CD4-positive, alpha-beta T cell treated with Interleukin-10 for 1 hour (primary cell): ENCODE measurements at places on chromosomes 7 and 10.

- DNase-seq, result no peak
Measured at GRCh38 chr7:46291601-46292150, 370.6 kb upstream of the IGFBP3 start.

DNA sequence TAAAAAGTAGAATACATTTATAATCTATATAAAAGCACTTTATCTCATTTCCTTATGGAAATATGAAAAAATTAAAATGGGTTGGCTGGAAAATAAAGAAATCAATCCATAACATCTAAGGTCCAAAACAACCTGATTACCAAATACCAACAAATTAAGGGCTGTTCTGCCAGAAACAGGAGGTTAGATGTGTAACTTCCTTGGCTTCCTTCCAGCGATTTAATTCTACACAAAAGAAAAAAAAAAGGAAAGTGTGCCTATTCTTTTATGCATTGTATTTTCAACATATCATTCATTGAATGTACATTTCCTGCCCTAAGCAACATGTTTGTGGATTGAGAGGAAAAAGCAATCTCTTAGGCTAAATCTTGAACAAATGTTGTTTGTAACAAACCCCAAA lies 36.2 kb upstream of the USP6NL start:
- no peak for DNase-seq

- DNase-seq, result no peak
Measured at GRCh38 chr10:11551916-11552602, 59.4 kb downstream of the USP6NL start.

GRCh38 chr10:13844651-13845050 lies 257.9 kb downstream of the PRPF18 start:
- DNase-seq, result no peak

GRCh38 chr10:112465299-112465883 lies 18.4 kb downstream of the VTI1A start:
- no peak for DNase-seq

- DNase-seq, result no peak
Measured at GRCh38 chr10:21978191-21978862, 25.2 kb downstream of the DNAJC1 start.

DNA sequence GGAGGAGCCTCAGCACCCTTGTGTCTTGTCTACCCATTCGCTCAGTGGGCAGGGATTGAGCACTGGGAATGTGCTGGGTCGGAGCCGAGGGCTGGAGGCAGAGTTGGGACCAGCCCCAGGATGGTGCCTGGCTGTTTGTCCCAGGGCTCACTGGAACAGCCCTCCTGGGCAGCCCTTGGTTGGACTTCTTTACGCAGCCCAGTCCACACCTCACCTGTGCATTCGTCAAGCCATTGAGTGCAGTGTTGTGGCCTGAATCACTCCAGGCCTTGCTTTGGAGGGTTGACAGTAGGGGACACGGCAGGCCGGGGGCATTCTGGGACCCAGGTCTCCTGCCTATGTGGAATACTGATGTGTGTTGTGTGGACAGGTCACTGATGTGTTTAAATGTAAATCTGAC lies 229.6 kb downstream of the MGMT start:
- DNase-seq, result no peak

DNA sequence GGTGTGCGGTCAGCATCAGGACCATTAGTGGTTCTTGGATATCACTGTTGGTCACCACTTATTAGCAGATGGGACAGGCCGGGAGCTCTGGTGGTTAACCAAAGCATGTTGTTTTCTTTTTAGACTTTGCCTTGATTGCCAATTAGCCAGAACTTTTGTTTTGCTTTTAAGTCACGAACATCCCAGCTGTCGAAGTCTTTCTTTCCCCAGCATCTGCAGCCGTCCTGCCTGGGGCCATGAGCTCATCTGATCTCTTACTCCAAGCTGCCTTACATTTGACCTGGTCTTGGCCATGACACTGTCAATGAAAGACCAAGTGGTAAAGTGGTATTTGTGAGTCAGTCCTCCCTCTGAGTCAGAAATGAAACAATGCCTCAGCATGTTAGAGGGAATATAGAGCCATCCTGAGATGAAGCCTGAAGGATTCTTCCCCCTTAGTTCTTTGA lies 53.9 kb upstream of the CREB5 start:
- DNase-seq, result no peak

GRCh38 chr10:92363498-92363897 lies 72.5 kb downstream of the MARCHF5 start:
- DNase-seq, result no peak

GRCh38 chr7:137354396-137354795 lies 10.9 kb upstream of the PTN start:
- DNase-seq, result no peak

- DNase-seq, result no peak
Measured at GRCh38 chr7:24881623-24882022, 98.4 kb downstream of the OSBPL3 start.

DNA sequence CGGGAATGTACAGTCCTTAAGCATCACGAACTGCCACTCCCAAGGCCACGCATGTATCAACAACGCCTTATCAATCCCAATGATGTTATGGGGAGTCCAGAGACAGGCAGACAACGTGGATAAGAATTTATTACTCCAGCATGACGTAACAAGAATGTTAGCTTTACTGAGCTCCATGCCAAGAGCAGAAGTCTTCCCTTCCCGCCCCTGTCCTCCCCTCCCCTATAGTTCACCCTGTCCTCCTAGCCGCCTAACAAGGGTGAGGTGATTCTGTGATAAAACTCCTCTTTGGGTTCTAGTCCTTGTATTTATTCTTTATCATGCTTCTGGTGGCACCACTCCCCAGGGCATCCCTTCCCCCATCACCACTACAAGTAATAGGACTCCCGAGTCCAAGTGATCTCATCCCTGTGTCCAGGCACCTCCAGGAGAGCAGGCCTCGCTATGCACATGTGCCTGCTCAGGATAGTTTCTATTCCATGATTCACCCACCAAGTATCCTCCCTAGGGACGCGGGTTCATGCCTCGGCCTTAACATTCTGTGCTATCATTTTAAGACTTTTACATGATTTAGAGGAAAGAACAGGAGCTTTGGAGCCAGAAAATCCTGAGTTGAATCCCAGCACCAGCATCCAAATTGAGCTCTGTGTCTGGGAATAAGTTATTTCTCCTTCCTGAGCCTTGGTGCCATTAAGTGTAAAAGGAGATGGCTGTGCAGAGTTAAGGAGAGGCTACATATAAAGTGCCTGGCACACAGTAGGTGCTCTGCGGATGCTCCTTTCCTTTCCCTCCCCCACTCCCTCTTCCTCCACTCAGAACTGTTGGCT lies 15.4 kb downstream of the GSDME start:
- no peak for DNase-seq

GRCh38 chr10:112775892-112776674 lies 174.0 kb upstream of the TCF7L2 start:
- no peak for DNase-seq

DNA sequence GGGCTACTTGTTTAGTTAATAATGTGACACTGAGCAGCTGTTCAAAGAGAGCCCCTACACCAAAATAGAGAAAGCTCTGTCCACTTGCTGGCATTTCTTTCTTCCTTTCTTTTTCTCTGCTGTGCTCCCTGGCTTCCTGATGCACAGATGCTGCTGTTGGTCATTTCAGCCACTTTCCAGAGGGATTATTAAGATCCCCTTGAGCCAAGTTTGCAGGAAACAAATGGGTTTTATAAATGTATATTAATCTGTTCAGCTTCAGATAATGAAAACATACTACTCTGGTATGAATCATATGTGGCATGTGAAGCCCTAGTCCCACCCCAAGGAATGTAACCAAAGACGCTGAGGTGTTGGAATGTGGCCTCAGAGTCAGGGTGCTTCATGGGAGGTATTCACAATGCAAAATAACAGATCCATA lies 638.2 kb upstream of the FZD8 start:
- DNase-seq, result no peak

GRCh38 chr10:89163265-89163995 lies 43.7 kb downstream of the CH25H start:
- DNase-seq, result peak; percentile 48

DNA sequence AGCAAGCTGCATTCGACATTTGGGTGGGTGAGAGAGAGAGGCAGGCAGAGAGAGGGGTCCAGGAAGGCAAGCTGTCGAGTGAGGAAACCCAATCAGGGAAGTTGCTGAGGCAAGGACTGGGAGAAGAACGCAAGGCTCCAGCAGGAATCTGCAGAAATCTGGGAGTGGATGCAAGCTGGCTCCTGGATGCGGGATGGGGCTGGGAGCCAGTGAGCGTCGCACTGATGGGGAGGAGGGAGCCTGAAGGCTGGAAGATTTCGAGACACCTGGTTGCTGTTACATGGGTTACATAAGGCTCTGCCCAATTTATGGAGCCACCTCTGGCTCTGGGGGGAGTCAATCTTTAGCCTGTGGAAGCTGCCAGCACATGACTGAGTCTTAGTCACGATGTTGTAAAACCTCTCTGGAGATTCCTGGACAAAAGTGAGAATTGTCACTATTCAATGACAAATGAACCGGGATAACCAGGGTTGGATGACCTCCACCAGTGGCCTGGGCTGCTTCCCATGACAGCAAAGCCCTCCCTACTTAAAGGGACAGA lies 51.1 kb upstream of the ADRB1 start:
- no peak for DNase-seq

DNA sequence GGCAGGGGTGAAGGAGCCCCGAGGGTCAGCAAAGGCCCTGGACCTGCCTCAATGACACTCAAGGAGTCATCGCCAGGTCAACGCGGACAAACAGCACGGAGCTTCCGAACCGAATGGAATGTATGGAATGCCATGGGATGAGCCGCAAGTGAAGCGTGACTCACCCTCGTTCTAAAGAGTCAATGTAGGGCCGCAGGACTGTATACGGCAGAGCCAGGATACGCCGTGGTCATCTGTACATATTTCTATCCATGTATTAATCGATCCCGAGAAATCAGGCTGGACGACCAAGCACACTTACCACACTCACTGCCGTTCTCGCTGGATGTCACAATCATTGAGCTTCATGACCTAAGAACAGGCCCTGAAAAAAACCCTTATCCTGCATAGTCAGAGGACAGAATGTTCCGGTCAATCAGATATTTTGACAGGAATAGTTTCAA lies 4.3 kb downstream of the SNX8 start:
- DNase-seq, result no peak
